ENCODE measurements at places on chromosomes 12 and 14. TPM values are rescaled to one million over a fixed set of nuclear protein-coding genes. Genes with fewer than 3 reads are reported as not detected.

Gene GATC
- 32.1 TPM for total RNA-seq

Gene PTCSC3
- not detected for total RNA-seq

Gene MYF6
- not detected for total RNA-seq

Gene KERA
- not detected for total RNA-seq

Gene KLRK1
- 2.3 TPM for total RNA-seq

Gene SPTB
- total RNA-seq, result 2.1 TPM

Gene CLMN
- 17.9 TPM for total RNA-seq

DNA sequence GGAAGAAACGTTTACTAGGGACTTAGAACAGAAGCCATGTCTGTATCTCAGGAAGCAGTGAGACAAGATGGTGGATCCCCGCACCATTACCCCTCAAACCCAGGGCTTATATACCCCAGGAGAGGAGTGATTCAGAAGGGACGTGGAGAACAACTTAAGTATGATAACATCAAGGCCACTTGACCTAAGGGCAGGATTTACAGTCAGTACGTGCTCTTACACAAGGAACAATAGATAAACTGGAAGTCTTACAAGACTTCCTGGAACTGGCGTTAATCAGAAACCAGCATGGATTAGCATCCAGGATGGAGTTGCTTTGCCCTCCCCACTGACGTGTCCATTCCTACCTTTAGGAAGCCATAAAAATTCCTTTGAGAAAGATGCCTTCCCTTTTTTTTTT lies 8.6 kb upstream of the ETFBKMT start:
- DNase-seq, result no peak
- no peaks in the 10 kb centered on the region for H3K36me3 ChIP-seq
- H3K4me1 ChIP-seq, result peaks cover 11% of the 10 kb centered on the region
- no peak overlapping the region for H3K4me3 ChIP-seq

- H3K4me3 ChIP-seq, result no peak overlapping the region
- H3K4me1 ChIP-seq, result peaks cover 20% of the 10 kb centered on the region
- peak; percentile 68 for DNase-seq
- H3K27me3 ChIP-seq, result no peaks in the 10 kb centered on the region
- H3K36me3 ChIP-seq, result peaks cover 10% of the 10 kb centered on the region
- H3K27ac ChIP-seq, result peak overlapping the region; percentile 76
Observed at GRCh38 chr14:34043627-34044372, 92.9 kb upstream of the EGLN3 start.

DNA sequence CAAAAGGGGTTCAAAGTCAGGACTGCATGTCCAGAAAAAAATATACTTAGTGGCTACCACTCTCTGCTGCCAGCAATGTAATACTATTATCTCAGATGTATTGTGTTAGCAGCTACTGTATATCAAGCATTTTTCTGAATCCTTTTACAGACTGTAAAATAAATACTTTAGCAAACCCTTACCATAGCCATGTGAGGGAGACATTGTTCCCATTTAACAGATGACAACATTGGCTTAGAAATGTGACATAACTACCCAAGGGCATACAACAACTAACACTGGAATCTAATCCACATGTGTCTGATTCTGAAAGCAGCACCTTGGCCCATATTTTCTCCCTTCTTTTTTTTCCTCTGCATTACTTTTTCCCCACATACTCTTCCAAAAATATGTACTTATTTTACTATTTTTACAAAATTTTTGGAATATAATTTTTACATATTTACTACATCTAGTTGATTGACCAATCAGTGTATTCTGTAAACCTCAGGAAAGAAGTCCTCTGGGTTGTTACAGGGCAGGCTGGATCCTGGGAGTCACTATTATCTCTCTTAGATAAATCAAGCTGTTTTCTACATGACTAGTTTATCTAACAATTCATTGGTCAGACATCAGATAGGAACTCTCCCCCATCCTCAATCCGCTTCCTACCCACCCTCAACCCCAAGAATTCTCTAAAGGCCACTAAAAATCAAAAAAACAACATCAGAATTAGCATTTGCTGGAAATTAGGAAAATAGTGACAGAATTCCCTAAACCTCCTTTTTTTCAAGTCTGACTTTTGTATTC lies 154.1 kb downstream of the BTG1 start:
- no peak overlapping the region for H3K4me3 ChIP-seq
- peak; percentile 33 for DNase-seq
- H3K27me3 ChIP-seq, result no peaks in the 10 kb centered on the region
- peaks cover 3% of the 10 kb centered on the region for H3K4me1 ChIP-seq
- no peaks in the 10 kb centered on the region for H3K36me3 ChIP-seq
- no peak overlapping the region for H3K27ac ChIP-seq

GRCh38 chr12:68175557-68176061 lies 16.1 kb upstream of the IFNG start:
- no peaks in the 10 kb centered on the region for H3K4me1 ChIP-seq
- H3K4me3 ChIP-seq, result no peak overlapping the region
- no peaks in the 10 kb centered on the region for H3K27me3 ChIP-seq
- DNase-seq, result no peak

DNA sequence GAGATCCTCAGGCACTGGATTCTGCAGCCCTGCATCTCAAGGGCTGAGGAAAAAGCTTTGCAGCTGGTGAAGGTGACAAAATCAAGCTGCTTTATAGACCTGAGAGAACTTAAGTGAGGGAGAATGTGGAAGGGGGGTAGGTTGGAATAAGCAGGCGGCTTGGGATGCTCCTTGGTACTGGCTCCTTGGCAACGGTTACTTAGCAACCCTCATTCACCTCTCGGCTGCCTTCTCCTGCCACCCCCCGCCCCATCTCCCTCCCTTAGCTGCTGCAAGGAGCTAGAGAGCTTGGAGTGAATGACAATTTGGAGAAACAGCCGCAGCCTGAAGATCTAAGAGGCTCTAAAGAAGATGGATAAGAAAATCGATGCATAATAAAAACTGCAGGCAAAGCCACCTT lies 44.1 kb upstream of the CISTR start:
- no peaks in the 10 kb centered on the region for H3K36me3 ChIP-seq
- no peaks in the 10 kb centered on the region for H3K27me3 ChIP-seq
- H3K4me1 ChIP-seq, result peaks cover 21% of the 10 kb centered on the region
- no peak overlapping the region for H3K27ac ChIP-seq
- DNase-seq, result no peak

- H3K27me3 ChIP-seq, result peaks cover 48% of the 10 kb centered on the region
- no peak overlapping the region for H3K27ac ChIP-seq
- peak; percentile 66 for DNase-seq
- no peaks in the 10 kb centered on the region for H3K36me3 ChIP-seq
- no peak overlapping the region for H3K4me3 ChIP-seq
- H3K4me1 ChIP-seq, result no peaks in the 10 kb centered on the region
Observed at GRCh38 chr14:58639842-58640484, 2.2 kb downstream of the DACT1 start.

DNA sequence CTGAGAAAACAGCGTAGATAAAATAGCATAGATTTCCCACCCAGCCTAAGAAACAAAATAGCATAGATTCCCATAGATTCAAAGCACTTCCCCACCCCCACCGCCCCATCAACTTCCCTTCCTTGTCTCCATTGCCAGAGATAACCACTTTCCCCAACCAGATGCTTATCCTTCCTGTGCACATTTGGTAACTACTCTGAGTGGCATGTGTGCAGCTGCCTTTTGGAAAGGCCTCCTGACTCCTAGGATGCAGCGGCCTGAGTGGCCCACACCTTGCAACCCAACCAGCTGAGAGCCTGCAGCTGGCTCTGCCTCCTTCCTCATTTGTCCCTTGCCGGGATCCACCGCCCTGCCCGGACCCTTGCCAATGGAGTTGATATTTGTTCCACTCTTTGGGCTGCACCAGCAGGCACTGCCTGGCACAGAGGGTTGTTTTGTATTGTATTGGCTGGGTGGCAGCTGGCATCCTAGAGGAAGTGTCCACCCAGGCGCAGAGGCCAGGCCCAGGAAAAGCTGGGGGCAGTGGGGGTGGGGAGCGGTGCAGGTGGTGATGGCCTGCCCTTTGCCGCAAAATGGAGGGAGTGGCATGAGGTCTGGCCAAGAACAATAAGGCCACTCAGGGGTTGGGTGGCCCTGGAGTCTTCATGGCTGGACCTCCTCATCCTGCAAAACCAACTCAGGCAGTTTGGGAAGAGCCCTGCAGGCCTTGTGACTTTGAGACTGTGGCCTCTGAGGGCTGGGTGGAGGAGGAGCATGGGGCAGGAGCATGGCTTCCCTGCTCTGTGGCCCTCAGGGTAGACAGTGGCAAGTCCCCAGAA lies 4.9 kb downstream of the SLC48A1 start:
- H3K27me3 ChIP-seq, result no peaks in the 10 kb centered on the region
- peaks cover 30% of the 10 kb centered on the region for H3K4me1 ChIP-seq
- no peak overlapping the region for H3K27ac ChIP-seq

DNA sequence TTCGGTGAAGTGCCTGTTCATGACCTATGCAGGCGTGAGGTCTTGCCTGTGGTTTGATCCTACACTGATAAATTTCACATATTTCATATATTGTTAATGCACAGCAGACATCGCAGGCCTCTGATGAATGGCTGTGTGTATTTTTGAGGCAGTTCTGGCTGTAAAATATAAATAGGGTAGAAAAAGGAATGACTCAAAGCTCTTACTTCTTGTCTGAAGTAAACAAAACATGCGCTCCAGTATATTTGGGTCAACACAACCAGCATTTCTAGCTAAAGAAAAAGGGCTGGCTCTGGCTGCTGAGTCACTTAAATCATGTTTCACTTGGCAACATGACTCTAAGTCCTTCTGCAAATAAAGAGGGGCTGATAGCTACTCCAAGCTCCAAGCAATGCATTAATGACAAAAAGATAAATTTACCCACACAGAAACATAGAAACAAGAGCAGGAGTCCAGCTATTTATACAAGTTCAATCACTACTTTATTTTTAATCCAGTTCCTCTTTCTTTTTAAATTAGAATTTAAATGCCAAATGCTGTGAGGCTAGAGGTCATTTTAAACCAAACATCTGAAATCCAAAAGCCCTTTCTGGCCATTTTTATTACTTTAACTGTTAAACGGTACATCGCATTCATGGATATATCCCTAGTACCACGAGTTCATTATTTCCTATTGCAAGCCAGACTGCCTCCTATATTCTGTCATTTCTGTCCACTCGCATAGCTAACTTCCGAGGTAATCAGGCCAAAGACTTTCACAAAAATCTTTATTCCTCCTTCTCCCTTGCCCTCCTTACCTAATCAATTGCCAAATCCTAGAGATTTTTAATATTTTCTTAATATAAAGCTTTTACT lies 54.3 kb upstream of the TMCC3 start:
- no peaks in the 10 kb centered on the region for H3K27me3 ChIP-seq
- no peak overlapping the region for H3K4me3 ChIP-seq
- H3K36me3 ChIP-seq, result no peaks in the 10 kb centered on the region
- DNase-seq, result peak; percentile 59
- peaks cover 9% of the 10 kb centered on the region for H3K4me1 ChIP-seq

- peaks cover 48% of the 10 kb centered on the region for H3K4me1 ChIP-seq
- no peaks in the 10 kb centered on the region for H3K27me3 ChIP-seq
- peaks cover 18% of the 10 kb centered on the region for H3K36me3 ChIP-seq
Observed at GRCh38 chr12:67649570-67650387, 1.2 kb downstream of the DYRK2 start.

Data from MCF 10A (cell line).